HTR-8/SVneo (cell line): ENCODE measurements at places on chromosomes 12 and 14.

- DNase-seq, result no peak
These were observed 80.1 kb downstream of the CHST11 start for GRCh38 chr12:104536841-104537240.

DNA sequence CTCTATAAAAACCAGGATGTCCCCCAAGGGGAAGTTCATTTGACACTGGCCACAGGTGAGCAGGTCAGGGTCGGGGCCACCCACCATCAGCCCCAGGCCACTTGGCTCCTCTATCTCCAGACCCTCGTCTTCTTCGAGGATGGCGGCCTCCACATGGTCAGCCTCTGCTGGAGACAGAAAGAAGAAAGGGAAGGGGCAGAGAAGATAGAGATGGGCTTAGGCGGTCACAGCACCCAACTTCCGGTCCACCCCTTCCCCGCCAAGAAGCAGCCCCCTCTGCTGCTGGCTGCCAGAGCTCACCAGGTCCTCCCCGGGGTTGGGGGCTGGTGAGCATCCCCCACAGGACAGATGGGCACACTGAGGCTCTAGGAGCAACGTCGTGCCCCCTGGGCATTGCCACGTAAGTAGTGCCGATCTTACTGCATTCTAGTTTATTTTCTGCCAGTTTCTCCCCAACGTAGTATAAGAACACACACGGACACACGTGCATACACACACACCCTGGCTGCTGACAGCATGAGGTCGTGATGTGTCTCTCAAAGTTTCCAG, 14.2 kb downstream of the BCL11B start:
- no peak for DNase-seq

DNA sequence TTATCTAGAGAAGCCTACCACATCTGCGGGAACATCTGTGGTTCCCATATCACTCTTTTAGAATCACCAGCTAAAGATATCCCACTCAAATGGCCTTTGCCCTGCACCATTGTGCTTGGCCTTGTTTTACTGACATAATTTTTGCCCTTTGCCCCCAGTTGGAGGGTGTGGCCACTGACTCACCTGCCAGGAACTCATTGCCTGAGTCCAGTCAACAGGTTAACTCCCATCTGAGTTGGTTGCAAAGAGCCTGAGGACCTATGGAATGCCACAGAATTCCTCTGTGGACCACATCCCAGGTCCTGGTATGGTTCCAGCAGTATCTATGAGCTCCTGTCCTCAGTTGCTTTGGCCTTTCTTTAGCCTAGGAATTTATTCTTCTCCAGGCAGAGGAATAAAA, 55.7 kb upstream of the PTGR2 start:
- DNase-seq, result peak; percentile 88

DNA sequence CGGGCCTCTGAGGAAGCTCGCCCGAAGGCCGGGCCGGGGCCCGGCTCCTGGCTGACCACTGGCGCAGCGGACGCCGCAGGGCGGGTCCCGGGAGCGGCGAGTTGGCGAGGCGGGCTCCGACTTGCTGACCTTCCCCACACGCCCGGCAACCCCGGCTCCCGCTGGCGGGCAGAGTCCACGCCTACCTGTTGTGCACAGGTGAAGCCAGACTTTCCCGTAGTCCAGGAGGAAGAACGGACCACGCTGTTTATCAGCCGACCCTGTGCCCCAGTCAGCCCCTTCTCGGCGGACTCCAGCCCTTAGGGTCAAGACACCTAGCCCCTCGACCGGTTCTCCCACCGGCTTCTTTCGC, 407 bp downstream of the HEATR5A start:
- DNase-seq, result peak; percentile 65

DNA sequence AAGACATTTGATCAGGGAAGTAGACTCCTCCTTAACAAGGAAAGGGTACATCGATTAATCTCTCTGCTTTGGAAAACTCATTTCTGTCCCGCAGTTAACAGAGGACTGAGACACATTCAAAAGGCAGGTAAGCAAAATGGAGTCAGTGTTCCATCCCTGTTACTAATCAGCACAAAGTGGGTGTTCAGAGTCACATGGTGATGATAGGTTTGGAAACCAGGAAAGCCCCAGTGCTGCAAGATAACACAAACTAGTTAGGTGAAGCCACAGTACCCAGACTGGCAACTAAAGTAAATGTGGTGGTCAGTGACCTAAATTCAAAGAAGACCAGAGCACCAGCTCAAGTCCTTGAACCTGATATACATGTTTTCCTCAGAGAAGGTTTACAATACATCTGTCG, 1.8 kb downstream of the OR4K17 start:
- no peak for DNase-seq

GRCh38 chr12:89476232-89476631, 48.4 kb downstream of the GALNT4 start:
- no peak for DNase-seq

GRCh38 chr14:71086567-71086966, 179.3 kb downstream of the PCNX1 start:
- no peak for DNase-seq

- DNase-seq, result no peak
These were observed 52.0 kb downstream of the HELB start for GRCh38 chr12:66354291-66354690.

DNA sequence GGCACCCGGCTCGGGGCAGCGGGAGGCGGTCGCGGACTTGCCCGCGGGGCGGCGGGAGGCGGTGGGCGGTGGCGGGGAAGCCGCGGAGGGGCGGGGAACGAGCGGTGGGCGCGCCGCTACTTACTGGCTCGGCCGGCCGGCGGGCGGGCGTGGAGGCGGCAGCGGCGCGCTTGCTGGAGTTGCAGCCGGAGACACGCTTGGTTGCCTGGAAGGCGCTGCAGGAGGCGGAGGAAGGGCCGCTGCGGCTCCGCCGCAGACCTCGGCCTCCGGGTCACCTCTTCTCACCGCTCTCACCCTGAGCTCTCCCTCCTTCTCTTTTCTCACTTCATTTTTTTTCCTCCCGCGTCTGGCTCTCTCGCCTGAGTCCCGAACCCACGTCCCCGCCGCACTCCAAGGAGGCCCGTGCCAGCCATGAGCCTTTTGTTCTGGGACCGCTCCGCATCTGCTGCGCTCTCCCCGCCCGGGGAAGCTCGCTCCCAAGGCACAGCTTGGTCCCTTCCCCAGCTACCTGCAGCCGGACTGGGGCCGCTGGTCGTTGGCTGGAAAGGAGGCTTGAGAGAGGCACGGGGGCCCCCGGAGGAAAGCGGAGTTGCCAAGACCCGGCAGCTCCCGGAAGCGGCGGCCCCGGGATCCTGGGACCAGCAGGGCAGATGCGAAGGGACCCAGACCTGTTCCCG, 592 bp upstream of the KCNK10 start:
- no peak for DNase-seq

DNA sequence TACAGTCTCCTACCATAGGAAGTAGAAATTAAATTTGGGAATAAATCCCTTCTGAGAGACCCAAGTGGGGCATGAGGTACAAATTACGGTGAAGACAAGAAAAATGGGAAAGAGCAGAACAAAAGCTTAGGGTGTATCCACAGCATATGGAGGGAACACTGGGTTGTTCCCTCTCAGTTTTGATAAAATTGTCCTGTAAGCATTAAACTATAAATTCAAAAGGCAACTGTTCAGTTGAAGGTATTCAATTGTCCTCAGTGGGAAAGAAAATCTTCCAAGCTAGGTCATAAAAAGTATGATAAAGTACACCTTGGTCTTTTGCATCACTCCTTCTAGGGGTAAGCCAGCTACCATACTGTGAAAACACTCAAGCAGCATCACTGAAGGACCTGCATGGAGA, 118.3 kb upstream of the LRFN5 start:
- DNase-seq, result no peak

GRCh38 chr12:3641428-3642018, 111.4 kb downstream of the CRACR2A start:
- peak; percentile 73 for DNase-seq

DNA sequence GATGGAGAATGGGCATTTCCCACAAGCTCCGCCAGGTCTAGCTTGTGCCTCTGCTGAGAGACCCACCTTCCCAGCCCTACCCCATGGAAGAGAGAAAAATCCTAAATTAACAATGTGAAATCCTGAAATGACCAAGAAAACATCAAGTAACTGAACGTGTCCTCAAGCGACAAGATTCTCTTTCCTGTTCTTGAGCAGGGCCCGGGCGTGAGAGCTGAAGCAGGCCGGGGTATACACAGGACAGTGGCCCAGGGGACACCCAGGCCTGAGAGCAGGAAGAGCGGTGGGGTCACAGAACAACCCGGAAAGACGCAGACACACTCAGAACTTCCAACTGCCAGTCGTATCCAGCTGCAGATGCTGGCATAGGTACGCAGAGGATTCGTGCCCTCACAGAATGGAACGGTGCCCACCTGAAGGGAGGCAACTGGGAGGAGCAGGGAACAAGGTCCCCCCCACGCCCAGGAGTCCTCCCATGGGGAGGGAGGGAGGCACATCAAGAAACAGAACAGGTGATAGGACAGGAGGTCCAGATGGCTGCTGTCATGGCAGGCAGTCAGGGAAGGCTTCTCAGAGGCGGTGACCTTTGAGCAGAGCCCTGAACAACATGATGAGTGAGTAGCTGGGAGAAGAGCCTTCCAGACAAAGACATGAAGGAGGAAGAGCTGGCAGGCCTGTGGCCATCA, 9.1 kb downstream of the RIMBP2 start:
- no peak for DNase-seq

- DNase-seq, result peak; percentile 3
These were observed 193.5 kb upstream of the PLEKHG7 start for GRCh38 chr12:92509156-92509738.

GRCh38 chr14:102893452-102893851, 29.0 kb upstream of the AMN start:
- no peak for DNase-seq

DNA sequence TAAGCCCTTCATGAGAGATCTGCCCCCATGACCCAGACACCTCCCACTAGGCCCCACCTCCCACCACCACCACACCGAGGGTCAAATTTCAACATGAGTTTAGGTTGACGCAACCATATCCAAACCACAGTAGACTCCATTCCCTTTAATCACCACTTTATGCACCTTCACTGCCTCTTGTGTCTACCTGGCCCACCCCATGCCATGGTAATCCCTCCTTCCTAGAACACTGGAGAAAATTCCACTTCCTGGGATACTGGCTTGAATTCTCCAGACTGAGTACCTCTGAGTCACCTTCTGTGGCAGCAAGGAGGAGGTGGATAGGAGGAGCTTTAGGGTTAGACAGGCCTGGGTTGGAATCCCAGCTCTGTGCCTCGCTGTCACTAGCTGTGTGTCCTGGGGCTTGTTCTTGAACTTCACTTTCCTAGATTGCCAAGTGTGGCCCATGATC, 26.1 kb upstream of the CIPC start:
- DNase-seq, result no peak

DNA sequence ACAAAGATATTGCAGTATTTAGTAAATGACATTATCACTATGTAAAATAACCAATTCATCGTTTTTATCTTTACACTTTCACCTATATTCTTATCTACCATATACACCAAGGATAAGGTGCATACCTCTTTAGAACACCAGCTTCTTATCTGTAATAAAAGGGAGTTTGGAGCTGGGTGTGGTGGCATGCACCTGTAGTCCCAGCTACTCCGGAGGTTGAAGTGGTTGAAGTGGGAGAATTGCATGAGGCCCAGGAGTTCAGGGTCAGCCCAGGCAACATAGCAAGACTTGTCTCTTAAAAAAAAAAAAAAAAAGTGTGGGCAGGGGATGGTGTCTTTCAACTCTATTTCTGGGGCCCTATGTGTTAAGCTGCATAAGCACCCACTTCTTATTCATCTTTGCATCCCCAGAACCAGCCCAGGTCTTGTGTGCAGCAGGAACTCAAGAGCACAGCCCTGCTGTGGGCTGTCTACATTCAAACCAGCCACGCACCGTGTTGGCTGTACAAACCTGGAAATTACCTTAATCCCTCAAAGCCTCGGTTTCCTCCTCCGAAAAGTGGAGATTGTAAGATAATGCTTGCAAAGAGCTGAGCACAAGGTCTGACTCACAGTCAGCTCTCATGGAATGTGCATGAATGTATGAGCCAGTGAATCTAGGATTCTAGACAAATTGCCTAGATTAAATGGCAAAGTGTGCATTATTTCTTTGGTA, 256.6 kb upstream of the FOXN3 start:
- DNase-seq, result no peak

DNA sequence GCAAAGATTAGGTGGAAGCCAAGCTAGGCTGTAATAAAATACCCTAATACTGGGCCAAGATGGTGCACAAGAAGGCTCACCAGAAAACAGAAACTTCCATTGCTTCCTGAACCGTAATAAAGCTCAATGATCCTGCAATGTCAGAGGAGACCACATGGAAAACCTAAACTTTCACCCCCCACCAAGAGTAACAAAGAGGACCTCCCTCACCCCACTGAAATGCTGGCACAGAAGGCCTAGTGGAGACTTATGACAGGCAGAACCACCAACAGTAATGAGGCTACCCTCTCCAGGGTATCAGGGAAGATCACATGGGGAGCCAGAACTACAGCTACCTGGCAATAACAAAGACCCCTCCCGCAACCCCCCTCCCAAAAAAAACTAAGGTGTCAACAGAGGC, 43.1 kb downstream of the CEP83 start:
- no peak for DNase-seq

DNA sequence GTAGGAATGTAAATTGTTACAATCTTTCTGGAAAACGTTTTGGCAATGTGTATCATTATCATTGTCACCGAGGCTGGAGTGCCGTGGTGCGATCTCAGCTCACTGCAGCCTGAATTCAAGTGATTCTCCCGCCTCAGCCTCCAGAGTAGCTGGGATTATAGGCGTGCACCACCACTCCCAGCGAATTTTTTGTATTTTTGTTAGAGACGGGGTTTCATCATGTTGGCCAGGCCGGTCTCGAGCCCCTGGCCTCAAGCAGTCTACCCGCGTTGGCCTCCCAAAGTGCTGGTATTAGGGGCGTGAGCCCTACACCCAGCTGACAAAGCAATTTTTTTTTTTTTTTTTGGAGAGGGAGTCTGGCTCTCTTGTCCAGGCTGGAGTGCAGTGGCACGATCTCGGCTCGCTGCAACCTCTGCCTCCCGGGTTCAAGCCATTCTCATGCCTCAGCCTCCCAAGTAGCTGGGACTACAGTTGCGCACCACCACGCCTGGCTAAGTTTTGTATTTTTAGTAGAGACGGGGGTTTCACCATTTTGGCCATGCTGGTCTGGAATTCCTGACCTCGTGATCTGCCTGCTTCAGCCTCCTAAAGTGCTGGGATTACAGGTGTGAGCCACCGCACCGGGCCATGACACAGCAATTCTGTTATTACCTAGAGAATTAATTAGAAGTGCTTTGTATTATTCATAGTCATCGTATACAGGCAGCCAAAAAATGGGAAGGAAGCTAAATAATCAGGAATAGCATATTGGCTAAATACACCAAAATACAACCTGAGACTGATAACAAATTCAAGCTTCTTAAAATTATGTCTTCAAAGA, 1.2 kb downstream of the ACTR6 start:
- DNase-seq, result no peak

DNA sequence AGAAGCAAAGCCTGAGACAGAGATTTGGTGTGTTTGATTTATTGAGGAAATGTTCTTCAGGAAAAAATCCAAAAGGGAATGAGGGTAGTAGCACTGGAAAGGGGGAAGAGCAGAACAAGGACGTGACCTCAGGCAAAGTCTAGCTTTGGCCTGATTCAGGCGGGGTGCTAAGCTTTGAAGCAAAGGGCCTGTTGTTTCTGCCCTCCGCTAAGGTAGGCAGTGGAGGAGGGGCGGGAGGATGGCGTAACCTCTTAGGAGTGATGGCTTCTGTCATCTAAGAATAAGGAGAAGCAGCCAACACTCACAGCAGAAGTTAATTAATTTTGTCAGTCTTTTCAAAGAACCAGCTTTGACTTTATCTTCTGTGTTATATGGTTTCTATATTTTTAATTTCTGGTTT, 20.4 kb downstream of the ABHD12B start:
- no peak for DNase-seq
